G401 (cell line): ENCODE measurements at places on chromosomes 3 and 15. TPM values are rescaled to one million over a fixed set of nuclear protein-coding genes. Genes with fewer than 3 reads are reported as not detected.

GRCh38 chr15:51198701-51199232, 104.1 kb upstream of the TNFAIP8L3 start:
- no peak for DNase-seq

Gene ESYT3
- total RNA-seq: not detected in 2 replicates

Gene ADAM10
- total RNA-seq: 60.7 and 117 TPM in 2 replicates

GRCh38 chr3:171842864-171843518, at the start of gene TMEM212:
Gene TMEM212, plus strand, starts transcription at chr3:171843349. Its CDS starts 35 bp downstream, at chr3:171843384.
- DNase-seq: no peak

DNA sequence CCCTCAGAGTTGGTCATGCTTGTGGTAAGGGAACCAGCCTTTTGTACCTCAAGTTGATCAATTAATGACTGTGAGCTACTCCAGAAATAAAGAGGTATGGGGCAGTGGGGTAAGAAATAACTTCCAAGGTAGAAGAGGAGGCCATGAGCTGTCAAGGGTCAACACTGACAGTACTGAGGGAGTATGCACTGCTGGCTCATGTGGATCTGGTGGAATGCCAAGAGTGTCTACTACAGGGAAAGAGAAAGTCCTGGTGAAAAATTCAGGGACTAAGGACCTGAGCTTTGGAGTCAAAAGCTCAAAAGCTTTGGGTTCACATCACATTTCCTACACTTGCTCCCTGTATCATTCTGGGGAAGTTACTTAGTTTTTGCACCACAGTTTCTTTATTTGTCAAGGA, 154.9 kb downstream of the SEMA6D start:
- no peak for DNase-seq

GRCh38 chr3:159757341-159758060, 231.1 kb upstream of the IL12A start:
- DNase-seq: no peak

DNA sequence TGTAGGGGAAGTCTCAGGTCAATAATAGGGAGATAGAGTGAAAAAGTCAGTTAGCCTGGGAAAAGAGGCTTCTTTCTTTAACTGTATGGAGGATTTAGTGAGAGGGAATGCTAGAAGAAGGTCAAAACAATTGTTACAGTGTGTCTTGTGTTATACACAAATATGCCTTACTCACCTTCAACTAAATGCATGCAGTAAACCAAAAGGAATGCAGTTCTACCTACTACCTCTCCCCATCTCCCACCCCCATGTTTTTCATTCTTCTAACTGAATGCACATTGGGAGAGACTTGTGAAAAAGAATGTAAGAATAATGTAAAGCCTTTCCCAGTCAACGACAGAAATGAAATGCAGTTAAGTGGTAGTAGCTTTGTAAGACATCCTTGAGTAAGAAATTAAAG, 33.8 kb downstream of the CCDC66 start:
- no peak for DNase-seq

DNA sequence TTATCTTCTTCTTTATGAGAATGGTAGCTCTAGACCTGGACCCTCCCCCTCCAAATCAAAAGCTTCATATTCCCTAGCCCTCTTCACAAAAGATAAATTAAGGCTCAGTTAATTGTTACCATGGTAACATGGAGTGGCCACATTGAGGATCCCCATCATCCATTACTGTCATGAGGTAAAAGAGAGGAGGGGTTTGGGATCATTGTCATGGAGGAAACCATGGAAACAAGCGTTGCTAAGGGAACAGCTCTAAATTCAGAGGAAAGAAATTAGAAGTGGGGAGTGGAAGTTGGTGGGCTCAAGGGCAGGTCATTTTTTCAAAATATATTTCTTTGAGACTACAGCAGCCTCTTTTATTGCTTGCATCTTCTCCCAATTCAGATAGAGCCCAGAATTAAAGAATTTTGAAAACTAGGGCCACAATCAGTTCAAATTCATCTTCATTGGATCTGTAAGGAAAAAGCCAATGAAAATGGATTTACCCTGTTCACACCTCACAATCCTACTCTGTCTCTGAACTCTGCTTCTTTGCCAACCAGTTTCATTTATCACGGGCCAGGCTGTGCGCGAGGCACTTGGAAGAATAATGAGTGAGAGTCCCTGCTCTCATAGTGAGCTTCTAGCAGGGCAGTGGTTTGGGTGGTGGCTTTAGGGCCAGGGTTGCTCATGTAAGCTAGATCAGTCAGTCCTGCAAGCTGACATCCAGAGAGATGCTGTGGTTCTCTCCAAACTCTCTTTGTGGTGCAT, 11.6 kb upstream of the AEN start:
- DNase-seq: no peak

DNA sequence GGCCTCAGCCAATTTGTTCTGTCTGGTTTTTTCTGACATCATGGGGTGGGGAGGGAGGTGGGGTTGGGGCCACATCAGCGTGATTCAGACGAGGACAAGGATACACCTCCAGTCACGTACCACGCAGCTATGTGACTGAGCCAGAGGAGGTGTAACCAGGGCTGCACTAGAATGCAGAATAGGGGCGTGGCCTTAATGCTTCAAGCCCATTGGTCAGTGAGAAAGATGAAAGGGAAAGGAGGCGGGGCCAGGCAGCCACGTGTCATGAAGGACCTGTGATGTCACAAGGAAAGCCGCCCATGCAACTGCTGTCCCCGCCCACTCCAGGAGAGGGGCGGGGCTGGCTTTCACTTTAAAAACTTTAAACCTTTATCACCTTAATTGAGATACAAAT, at the start of gene GOLGA6L2:
TSS of gene GOLGA6L2 (minus strand) at position 137 of the 394 bp plus-strand sequence. CDS start at position 75, 62 bp downstream.
- DNase-seq: no peak

DNA sequence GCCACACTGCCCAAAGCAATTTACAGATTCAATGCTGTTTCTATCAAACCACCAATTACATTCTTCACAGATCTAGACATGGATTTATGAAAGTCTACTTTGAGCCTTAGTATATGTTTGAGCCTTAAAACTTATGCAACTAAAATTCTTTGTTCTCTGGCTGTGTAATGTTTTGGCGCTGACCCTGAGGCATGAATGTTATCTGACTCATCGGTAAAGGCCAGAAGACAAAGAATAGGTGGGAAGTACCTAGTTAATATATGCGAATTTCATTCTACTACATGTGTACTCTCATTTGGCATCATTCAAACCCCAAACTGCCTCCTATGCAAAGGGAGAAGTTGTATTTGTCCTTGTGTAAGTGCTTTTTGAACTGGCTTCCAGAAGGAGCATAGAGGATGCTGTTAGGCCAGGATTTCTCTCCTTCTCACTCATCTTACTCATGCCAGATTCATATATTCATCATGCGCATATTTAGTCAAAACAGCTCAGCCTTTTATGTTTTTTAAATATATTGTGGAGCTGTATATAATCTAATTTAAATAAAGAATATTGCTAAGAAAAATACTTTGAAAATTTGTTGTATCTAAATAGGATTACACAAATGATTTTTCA, 204.2 kb downstream of the NFKBIZ start:
- no peak for DNase-seq

- peak; percentile 84 for DNase-seq
Measured at GRCh38 chr3:120683671-120684301, 1.7 kb upstream of the HGD start.

DNA sequence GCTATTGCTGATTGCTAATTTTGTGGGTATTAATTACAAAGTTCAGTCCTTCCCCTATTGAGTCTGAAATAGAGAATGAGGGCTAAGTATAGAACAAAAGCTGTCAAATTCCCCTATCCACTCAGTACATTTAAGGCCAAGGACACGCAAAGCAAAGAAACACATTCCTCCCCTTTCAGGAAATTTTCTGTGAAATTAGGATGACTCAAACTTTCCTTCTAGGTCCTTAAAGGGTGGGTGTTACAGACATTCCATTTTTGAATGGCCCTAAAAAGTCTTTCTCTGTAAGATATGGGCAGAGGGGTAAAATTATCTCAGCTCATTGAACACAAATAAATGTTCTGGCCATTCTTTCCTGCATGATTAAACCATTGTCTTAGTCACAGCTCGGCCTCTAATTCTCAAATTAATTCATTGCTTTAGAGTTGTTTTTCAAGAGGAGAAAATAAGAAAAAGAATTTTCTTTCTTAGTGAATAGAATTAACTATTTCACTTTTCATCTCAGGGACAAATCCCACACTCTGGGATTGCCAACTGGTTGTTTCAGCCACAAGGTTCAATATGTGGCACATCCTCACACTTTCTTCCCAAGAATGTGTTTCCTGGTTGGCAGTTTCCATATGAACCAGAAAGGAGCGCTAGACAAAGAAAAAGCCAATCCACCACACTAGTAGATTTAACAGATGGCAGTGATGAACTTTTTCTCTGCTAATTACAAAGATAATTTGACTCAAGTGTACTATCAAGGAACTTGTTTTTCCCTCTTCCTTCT, 424.1 kb downstream of the ZNF385D start:
- no peak for DNase-seq

Gene MST1R
- not detected in 2 replicates for total RNA-seq

Gene PP2D1
- total RNA-seq: not detected in 2 replicates

Gene VGLL4
- total RNA-seq: 84.7 and 93.2 TPM in 2 replicates

Gene GABRR3
- total RNA-seq: not detected in 2 replicates
